ENCODE measurements at places on chromosomes 5 and 9.

DNA sequence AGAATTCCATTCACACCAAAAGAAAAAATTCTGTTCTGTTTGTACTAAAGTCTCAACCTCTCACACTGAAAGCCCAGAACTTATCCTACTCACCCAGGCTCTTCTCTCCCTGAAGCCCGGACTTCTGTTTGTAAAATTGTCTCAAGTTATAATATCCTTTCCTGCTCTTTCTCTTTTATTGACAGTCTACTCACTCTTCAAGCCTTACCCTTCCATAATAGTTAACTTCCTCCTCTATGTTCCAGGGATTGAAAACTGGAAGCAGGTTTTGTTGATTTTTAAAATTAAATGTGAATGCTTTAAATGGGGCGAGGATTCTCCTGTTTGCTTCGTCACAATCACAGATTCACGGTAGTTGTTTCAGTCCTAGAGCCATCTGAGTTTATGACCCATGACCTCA is 51.7 kb upstream of the CCDC112 start:
- no peak for DNase-seq

GRCh38 chr9:92325991-92326500 is 293 bp downstream of the CENPP start:
- no peak for DNase-seq

GRCh38 chr9:15584379-15584778 is 31.5 kb downstream of the CCDC171 start:
- DNase-seq = no peak

DNA sequence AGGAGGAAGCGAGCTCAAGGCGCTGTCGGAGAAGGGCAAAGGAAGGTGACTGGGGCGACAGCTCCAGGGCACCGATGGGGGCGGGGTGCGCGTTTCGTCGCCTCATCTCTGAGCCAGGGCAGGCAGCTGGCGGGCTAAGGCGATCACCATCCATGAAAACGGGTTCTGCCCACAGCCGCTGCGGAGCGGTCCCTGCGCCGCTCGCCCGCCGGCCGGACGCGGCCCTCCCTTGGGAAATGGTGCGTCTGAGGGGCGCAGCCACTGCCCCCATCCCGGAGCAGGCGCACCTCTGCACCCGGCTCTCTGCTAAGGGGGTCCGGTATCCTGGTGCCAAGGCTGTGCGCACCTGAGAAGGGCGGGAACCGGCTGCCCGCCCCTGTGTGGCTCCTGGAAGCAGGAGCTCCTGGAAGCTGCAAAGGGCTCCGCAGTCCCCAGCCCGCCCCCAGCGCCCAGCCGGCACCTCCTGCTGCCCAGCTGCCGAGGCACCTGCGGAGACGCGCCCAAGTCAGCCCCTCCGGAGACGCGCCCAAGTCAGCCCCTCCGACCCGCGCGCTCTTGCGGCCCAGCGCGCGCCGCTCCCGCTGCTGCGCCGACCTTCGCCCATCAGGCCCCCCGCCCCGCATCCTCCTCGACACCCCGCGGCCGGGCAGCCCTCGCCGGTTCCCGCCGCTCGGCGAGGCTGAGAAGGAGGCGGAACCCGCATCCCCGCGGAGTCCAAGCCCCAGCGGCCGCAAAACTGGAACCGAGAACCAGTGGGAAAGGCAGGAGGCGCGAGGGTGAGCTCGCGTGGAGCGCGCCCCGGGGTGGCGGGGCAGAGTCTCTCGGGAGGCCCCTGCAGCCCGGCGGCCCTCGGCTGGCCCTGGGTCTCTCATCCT is 757 bp downstream of the ANKRD34B start:
- DNase-seq = peak; percentile 22

- no peak for DNase-seq
These were observed 145.6 kb downstream of the TRPM3 start for GRCh38 chr9:70975821-70976220.

GRCh38 chr5:177402271-177403043 is 2.0 kb upstream of the PFN3 start:
- peak; percentile 85 for DNase-seq

DNA sequence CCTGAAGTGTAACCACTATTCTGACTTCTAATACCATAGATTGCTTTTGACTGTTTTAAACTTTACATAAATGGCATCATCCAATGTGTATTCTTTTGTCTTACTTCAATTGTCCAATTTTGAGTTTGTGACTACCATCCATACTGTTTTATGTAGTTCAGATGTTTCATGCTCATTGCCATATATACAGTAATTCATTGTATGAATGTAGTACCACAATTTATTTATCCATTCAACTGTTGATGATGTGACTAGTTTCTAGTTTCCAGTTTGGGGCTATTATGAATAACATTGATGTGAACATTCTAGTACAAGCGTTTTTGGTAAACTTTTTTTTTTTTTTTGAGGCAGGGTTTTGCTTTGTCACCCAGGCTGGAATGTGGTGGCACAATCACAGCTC is 55.1 kb downstream of the HMGCS1 start:
- DNase-seq = no peak

Measured in stimulated activated CD4-positive, alpha-beta T cell treated with anti-CD3 and anti-CD28 coated beads, Interleukin-15, amount 100 ng/mL, for 24 hours (primary cell).